ENCODE measurements at places on chromosomes 4 and X.
A peak's percentile ranks its signal among the peaks of the same experiment; 100 is the strongest.

GRCh38 chrX:129925305-129926092, 19.5 kb downstream of the UTP14A start:
- peak; percentile 89 for DNase-seq

GRCh38 chr4:84957514-84958420, 8.7 kb downstream of the WDFY3 start:
- DNase-seq: no peak

DNA sequence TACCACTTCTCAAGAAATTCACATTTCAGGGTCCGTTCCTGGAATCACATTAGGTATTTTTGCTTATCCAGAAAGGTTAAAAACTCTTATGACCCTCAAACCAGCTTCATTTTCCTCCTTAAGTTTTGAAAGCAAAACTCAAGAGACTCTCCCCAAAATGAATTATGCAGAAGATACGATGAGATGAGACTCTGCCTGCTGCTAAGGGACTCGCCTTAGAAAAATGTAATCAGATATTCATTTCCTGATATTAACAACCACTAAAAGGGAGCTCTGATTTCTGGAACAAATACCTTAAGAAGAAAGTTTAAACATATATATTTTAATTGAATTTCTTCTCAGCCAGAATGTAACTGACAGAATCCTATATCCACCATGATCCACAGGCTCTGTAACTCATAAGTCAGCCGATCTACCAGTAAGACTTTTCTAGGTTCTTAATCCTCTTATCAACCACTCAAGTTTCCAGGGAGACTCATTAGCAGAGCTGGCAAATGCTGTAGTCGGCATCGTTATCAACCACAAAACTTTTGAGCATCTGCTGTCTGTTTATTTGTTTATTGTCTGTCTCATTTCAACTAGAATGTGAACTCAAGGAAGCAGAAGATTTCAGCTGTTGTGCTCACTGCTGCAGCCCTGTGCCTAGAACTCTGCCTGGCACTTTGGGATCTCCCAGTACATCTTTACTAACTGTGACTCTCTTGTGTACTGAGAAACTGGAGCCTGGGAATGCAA, 112.5 kb downstream of the LDB2 start:
- DNase-seq: no peak

DNA sequence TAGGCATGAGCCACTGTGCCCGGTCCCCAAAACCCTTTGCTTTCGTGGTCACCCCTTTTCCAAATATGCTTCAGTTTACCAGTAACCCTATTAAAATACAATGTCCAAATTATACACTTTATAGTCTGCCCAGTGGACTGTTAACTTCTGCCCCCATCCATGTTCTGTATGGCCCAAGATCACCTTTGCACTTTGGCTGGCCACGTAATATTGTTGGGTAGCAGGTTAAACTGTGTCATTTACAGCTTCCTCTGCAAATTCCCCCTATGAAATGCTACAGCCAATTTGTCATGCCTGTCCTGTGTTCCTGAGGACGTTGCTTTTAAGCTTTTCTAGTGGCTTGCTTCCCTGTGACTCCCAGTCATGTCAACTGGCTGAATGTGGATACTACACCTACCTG, 101.1 kb upstream of the IL13RA1 start:
- no peak for DNase-seq

- peak; percentile 32 for DNase-seq
Observed at GRCh38 chr4:70842761-70843435, 3.2 kb upstream of the GRSF1 start.

DNA sequence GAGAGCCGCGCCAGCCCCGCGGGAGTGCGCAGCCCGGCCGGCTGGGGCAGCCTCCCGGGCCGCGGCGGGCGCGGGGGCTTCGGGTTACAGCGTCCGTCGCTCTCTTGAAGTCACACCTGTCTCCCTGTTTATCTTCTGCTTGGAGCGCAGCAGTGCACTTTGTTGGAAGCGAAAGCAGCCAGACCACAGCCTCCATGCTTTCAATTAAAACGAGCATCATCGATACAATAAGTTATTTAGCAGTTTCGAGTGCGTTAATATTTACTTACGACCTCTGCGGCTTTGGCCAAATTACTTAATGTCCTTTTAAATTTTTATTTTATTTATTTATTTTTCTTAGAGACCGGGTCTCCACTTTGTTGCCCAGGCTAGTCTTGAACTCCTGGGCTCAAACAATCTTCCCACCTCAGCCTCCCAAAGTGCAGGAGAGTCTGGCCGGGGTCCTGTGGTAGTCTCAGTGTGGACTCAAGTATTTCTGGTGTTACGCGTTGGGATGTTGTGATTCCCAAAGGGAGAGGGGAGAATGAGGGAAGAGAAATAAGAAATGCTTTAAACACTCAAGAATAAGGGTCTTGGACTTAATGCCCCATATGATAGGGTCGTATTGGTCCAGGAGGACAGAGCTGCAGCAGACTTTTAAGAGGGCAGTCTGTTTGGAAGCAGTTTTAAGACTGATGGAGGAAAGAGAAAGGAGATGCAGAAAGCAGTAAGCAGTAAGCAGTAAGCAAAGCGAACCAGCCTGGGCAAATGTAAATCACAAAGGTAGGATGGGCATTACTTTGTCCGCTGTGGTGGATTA, 504 bp upstream of the PDLIM3 start:
- no peak for DNase-seq

- DNase-seq: peak; percentile 35
Observed at GRCh38 chr4:174408841-174409552, 113.3 kb downstream of the HPGD start.

- DNase-seq: no peak
Observed at GRCh38 chr4:139719381-139720101, 53.9 kb downstream of the MGST2 start.

GRCh38 chr4:27764526-27764837, 903.8 kb downstream of the STIM2 start:
- DNase-seq: no peak

DNA sequence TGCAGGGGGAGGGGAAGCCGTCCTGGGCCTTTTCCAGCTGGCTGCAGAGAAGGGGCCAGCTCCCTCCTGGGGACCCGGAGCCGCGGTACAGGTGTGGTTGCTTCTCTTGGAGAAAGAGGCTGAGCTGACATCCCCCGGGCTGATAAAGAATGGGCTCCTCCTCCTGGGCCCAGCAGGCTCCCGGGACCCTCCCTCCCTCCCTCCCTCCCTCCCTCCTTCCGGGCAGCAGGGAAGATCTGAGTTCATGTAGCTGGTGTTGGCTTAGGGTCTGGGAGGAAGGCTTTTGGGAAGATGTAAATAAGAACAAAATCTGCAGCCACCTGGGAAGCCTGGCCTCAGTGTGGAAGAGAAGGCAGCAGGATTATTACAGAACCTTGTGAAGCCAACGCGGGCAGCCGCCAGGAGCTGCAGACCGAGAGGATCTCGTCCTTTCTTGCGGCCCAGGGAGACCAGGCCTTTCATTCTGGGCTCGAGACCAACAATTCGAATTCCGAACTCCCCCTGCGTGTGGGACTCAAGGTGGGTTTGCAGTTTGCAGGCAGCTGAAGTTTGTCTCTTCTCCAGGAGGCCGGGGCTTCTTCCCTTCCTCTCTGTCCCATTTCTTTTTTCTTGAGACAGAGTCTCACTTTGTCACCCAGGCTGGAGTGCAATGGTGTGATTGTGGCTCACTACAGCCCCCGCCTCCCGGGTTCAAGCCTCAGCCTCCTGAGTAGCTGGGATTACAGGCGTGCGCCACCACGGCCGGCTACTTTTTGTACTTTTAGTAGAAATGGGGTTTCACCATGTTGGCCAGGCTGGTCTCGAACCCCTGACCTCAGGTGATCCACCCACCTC, at the start of gene PLCXD1:
Gene PLCXD1 (plus strand): TSS at position 216 of the 834 bp plus-strand sequence. CDS start 2,807 bp downstream, outside the sequence.
- DNase-seq: no peak

- DNase-seq: no peak
Observed at GRCh38 chrX:2351999-2352995, 148.5 kb downstream of the DHRSX start.

GRCh38 chr4:15254236-15254880, 173.5 kb upstream of the C1QTNF7 start:
- DNase-seq: peak; percentile 88

- no peak for DNase-seq
Observed at GRCh38 chrX:40628506-40628905, 5.3 kb downstream of the MPC1L start.

- DNase-seq: no peak
Observed at GRCh38 chr4:21041708-21042107, 341.4 kb downstream of the PACRGL start.

- DNase-seq: peak; percentile 1
Observed at GRCh38 chrX:138018145-138018799, 452.3 kb downstream of the ZIC3 start.

DNA sequence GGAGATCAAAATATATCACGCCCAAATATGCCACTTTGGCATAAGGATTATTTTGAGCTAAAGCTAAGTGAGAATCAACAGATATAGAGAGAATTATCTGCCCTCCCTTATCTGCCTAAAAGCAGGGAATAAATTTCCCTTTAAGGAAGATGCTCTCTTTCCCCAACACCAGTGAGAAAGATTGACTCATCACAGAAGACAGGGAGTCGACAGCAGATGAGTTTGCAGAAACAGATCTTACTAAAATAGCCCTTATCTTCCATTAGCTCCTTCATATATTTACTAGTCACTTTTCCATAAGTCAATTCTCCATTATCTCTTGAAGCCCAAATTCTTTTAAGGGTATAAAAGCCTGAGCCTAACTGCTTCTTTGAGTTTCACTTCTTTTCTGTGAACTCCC, 156.6 kb downstream of the CAMK2D start:
- DNase-seq: no peak

DNA sequence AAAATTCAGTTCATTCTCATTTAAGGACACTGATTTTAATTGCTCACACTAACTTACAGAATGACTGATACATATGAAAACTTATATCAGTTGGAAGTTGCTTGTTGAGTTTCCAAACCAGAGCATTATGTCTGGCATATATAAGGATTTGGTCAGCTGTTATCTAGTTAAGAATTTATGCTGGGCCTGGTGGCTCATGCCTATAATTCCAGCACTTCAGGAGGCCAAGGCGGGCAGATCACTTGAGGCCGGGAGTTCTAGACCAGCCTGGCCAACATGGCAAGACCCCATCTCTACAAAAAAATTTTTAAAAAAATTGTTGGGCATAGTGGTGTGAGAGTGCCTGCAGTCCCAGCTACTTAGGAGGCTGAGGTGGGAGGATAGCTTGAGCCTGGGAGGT, 73.1 kb downstream of the SPRY1 start:
- no peak for DNase-seq

DNA sequence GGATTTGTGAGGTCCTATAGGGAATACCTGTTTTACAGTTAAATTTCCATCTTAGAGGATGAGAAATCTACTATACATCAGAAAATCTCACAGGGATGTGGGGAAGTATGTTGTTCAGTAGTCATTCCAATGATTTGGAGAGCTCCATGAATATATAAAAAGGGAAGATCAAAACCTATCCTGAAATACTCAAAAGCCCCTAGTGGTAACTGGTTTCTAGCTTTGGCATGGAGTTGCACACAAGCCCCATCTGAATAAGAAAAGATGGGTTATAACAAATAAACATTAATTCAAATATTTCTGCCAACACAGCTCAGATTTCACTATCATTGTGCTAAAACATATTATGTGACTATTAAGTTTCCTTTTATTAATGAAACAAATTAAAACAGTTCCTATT, 101.6 kb downstream of the FBXO8 start:
- DNase-seq: no peak

- peak; percentile 80 for DNase-seq
Observed at GRCh38 chr4:3201718-3202702, 46.9 kb upstream of the MSANTD1 start.

GRCh38 chrX:44435047-44435446, 91.6 kb upstream of the EFHC2 start:
- DNase-seq: no peak

- peak; percentile 79 for DNase-seq
Observed at GRCh38 chr4:173257732-173258717, 76.1 kb downstream of the HMGB2 start.

DNA sequence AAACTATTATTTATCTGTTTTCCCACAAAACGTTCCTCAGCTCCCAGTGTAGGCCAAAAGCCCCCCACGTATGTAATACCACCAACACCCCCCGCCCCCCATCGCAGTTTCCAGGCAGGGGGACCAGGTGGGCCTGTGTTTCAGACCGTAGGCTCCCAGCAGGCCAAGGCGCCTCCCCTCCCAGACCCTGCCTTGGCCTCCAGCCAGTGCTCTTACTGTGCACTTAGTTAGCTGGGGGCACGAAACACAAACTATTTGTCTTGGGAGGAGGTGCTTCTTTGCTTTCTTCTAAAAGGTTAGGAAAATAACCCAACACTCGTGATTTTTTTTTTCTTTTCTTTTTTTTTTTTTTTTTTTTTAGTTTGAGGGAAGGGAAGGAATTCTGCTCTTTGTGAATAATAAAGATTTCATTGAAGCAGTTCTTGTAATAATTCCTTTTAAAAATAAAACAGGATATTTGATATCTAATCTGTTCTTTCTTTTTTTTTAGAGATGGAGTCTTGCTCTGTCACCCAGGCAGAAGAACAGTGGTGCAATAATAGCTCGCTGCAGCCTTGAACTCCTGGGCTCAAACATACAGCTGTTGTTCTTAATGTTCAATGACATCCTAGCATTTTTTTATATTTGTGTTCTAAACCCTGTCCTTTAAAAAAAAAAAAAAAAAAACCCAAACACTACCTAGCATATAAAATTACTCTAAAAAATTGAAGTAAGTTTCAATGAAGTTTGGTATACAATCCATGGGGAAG, 83.0 kb upstream of the CLDN34 start:
- DNase-seq: no peak

GRCh38 chrX:6909396-6909795, 238.1 kb upstream of the STS start:
- no peak for DNase-seq

DNA sequence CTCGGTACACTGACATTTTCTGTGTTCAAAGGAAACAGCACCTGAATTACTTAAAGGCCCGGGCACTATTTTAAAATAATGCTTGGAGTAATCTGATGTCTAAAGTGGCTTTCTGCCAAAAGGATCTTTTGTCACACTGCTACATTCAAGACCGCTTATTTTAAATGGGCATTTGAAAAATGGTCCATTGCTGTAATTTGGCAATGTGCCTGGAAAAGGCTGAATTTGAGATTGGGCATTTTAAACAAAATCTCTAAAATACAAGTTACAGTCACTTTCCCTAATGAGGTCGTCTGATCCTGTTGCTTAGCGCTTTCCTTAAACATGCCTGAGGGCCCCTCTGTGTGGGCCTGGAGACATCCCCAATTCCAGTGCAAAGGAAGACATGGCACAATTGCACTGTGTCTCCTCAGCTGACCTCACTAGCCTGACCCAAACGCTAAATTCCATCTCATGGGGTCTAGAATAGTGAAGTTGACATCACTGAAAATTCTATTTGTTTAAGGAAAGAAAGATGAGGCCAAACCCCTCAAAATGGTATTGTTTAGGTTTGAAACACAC, 214.2 kb downstream of the GPC3 start:
- no peak for DNase-seq

GRCh38 chr4:137997496-137997895, 244.7 kb downstream of the SLC7A11 start:
- DNase-seq: no peak

GRCh38 chr4:53105313-53105712, 243.2 kb downstream of the RASL11B start:
- DNase-seq: no peak
